HT1080 (cell line): ENCODE measurements at places on chromosomes 13 and 19.
A peak's percentile ranks its signal among the peaks of the same experiment; 100 is the strongest.

- DNase-seq: no peak
Observed at GRCh38 chr19:38650172-38650775, 2.8 kb downstream of the ACTN4 start.

DNA sequence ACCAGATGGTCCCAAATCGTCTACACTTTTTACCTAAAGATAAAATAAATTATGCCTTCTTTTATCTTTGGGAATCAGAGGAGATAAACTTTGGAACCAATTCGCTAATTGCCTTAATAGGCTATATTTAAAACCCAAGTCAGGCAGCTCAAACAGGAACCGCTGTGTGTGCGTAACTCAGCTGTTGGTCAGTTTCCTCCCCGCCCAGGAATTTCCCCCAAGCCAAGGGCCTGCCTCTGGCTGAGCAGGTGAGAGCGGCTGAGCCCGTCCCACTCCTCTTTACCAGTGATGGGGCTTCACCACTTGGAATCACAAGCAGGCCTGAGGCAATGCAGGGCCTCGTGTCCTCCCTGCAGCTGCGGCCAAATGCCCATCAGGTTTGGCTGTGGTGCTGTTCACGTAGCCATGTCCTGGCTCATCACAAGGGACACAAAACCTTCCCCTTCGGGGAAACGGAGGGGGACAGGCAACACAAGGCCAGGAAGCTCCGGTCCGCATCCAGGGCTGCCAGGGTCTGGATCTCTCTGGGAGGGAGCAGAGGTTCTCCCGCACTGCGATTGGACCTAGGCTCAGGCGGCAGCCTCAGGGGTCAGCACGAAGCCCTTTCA lies 503 bp upstream of the SLC7A9 start:
- no peak for DNase-seq

GRCh38 chr13:108919036-108919907 lies 289.9 kb downstream of the MYO16 start:
- peak; percentile 25 for DNase-seq

GRCh38 chr13:88472316-88472715 lies 801.1 kb downstream of the SLITRK5 start:
- no peak for DNase-seq

DNA sequence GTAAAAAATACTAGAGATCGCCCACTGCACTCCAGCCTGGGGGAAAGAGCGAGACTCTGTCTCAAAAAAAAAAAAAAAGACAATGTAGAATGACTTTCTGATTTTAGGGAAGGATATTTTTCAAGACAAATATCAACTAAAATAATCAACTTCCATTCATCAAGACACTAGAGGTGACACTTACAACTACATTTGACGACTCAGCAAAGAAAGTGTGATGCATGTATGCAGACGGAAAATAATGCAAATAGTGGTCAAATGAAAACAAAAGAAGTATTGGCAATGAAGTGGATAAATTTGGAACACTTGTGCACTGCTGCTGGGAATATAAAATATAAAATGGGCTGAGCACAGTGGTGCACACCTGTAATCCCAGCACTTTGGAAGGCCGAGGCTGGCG lies 12.2 kb downstream of the TMEM161A start:
- DNase-seq: no peak

DNA sequence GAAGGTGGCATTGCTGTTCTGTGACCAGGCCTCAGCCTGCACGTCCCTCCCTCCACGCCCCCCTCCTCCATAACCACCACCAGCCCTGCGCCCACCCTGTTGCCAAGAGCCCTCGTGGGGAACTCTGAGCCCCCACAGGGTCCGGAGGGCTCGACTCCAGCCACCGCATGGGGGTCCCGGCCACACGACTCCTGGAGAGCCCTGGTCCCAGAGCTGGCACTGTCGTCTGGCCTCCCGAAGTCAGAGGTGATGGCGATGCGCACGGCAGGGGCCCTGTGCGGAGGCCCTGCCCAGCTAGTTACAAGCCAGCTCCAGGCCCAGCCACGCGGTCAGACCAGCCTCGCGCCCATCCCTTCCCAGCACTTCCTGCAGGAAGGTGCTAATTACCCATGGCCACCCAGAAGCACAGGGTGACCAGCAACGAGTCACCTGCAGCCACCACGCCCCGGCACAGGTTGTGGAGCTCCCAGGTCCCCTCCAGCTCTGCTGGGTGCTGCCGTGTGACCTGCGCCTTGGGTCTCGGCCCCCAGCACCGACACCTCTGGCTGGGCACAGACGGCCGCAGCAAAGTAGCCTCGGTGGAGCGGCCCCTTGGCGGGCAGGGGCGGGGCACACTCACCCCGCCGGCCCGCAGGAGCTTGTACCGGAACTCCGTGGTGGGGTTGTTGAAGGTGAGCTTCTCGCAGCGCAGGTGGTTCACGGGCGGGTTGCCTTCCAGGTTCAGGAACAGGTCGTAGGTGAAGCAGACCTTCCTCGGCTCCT lies 49.6 kb downstream of the MLLT1 start:
- no peak for DNase-seq

DNA sequence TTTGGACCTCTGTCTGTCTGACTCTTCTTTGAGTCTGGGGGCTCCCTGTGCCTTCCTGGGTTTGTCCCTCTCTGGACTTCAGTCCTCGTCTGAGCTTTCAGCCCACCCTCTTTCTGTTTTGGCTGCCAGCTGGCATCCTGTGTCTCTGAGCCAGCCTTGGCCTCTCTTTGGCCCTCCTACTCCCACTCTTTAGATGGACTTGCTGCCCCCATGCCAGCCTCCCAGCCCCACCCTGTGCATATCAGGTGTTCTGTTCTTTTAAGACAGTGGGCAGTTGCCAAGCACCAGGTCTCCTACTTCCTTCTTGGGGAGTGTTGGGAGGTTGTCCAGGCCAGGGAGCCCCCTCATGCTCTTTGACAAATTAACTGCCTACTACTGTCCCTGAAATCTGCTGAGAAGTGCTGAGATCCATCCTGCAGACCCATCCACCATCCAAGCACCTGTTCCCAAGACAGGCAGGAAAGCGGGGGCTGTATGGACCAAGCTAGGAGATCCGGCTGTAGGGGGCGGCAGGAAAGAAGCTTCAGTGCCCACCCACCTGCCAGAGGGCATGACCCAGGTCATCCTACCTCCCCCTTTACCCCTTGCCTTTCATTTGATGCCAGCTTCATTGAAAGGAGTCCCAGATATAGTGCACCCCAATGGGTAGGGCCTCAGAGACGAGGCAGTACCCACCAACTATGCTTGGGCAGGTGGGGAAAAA lies 9.6 kb downstream of the CIC start:
- DNase-seq: no peak

DNA sequence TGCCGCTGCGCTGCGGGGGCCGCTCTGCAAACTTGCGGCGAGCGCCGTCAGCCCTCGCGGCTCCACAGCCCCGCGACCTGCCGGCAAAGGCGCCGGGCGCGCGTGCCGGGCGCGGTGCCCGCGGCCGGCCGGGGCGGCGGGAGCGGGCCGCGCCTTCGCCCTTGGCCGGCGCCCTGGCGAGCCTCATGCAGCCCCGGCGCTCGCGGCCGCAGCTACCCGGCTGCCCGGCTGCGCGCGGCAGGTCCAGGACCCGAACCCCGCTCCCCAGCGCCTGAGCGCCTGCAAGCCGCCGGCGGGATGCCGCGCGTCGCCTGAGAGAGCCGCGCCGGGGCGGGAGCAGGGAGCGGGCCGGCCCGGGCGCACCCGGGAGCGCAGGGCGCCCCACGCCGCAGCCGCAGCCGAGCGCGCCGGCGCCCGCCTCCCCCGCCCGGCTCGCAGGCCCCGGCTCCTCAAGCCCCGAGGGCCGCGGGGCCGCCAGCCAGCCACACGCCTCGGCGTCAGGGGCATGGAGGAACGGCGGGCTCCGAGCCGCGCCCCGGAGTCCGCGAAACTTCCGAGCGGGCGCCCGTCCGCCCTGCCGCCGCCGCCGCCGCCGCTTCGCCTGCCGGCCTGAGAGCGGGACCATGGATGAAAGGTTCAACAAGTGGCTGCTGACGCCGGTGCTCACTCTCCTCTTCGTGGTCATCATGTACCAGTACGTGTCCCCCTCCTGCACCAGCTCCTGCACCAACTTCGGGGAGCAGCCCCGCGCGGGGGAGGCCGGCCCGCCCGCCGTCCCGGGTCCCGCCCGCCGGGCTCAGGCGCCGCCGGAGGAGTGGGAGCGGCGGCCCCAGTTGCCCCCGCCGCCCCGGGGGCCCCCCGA lies 564 bp downstream of the HS6ST3 start:
- DNase-seq: no peak

DNA sequence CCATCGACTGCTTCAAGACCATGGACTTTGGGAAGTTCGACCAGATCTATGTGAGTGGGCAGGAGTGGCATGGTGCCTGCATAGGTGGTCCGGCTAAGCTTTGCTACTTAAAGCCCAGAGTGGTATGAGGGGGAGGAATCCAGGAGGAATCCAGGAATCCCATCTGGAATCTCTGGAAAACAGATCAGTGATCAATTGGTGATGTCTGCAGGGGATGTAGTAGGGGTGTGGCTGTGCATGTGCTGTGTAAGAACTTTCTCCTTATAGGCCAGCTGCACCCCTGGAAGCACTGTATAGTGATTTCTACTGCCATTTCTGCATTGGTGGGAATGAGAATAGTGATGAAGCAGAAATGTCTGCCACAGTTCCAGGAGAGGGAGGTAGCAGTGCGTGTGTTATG lies 23.6 kb downstream of the PNPLA6 start:
- no peak for DNase-seq

GRCh38 chr13:111548301-111548700 lies 227.9 kb downstream of the TEX29 start:
- DNase-seq: no peak

- no peak for DNase-seq
Observed at GRCh38 chr13:34031610-34032009, 213.7 kb downstream of the RFC3 start.

GRCh38 chr13:73300718-73301425 lies 242.1 kb downstream of the KLF5 start:
- DNase-seq: no peak

- DNase-seq: no peak
Observed at GRCh38 chr13:30157616-30157993, 149.7 kb downstream of the KATNAL1 start.

DNA sequence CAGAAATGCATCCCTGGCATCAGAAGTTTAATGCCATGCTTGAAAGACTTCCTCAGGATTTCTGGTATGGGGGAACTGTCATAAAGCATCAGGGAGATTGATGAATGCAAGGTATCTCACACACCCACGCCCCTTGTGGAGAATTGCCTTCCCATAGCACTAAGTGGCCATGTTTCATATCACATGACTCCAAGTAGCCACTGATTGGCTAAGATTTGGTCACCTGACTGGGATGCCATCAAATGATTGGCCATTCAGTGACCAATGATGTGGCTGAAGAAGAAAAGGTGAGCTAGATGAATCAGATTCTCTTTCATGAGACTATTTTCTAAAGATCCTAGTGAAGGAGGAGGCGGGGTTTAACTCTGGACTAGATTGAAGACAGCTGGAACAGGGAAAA lies 7.3 kb downstream of the KLK8 start:
- DNase-seq: peak; percentile 35

- no peak for DNase-seq
Observed at GRCh38 chr19:47729799-47730520, 15.4 kb upstream of the NOP53 start.

DNA sequence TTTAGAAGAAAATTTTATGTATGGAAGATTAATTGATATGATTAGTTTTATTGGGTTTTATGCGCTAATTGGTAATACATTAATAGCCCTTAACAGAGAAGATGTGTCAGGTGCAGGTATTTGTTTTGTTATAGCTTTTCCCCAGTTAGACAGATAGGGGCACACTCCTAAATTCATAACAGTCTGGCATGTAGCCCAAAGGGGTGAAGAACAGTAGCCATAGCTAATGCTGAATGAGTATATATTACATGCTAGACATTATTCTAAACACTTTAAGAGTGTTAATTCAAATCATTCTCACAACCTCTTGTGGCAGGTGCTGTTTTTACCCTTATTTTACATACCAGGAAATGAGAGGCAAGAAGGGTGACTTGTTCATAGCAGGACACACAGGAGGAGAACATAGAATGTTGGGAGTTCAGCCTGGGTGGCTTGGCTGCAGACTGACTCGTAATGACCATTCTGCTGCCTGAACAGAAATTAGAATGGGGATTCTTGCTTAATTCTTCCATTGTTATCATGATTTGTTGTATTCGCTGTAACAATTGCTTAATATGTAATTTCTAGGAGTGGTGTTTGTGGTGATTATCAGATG lies 20.1 kb downstream of the PCCA start:
- DNase-seq: peak; percentile 44

DNA sequence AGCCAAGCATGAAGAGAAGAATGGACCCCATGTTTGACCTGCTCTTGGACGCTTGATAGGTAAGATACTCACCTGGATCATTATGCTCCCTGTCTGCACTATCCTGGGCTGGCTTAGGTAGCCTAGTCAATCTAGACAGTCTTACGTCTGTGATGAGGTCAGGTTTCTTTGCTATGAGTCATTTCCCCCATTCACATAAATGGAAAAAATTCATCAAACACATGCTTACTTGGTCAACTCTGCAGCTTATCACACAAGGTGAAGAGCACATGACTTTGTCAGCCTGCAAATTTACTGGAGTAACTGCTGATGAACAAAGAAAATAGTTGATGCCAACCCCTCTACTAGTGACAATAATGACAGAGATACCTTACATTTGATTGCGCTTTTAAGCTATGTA lies 170.0 kb downstream of the NUFIP1 start:
- peak; percentile 92 for DNase-seq
